Endothelial cell (in vitro differentiated cells): ENCODE measurements at places on chromosomes 12 and 14.

GRCh38 chr14:88325883-88326282, 2.8 kb upstream of the KCNK10 start:
- no peak for DNase-seq

GRCh38 chr14:39107591-39107996, 4.6 kb upstream of the SEC23A start:
- DNase-seq: no peak

DNA sequence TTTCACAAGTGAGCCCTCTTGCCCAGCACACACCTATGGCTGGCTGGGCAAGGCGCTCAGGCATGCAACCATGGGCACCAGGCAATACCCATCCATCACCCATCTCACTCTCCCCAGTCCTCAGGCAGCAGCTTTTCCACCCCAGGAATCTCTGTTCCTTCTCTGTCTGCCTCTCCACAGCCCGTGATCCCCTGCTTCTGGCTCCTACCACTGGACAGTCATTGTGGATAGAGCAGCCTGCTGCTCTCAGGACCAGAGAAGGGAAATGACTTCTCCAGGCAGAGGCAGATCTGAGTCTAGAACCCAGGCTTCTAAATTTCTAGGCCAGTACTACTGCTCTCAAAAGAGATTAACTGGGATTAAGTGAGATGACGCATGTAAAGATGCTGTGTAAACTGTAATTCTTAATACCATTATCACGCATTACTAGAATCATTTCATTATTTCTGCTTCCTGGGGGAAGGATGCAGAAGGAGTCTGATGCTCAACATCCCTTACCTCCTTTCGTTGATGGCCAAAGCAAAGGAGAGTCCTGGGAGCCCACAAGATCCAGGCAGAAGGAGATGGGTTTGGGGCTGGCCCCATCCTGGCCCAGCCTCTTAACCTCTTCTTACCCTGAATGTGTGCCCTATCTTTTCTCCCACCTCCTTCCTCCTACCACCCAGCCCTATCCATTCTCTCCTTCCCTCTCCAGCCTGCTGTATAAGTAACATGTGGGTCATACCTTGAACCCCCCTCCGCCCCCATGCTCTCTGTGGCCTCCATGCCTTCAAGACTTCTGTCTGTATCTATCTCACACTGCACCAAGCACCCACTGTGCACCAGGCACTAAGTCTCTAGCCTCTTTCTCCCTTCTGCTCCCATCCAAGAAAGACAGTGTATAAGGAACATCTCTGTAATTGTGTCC, 4.8 kb upstream of the AQP5 start:
- DNase-seq: no peak

GRCh38 chr12:67422081-67422480, 152.9 kb downstream of the CAND1 start:
- no peak for DNase-seq

DNA sequence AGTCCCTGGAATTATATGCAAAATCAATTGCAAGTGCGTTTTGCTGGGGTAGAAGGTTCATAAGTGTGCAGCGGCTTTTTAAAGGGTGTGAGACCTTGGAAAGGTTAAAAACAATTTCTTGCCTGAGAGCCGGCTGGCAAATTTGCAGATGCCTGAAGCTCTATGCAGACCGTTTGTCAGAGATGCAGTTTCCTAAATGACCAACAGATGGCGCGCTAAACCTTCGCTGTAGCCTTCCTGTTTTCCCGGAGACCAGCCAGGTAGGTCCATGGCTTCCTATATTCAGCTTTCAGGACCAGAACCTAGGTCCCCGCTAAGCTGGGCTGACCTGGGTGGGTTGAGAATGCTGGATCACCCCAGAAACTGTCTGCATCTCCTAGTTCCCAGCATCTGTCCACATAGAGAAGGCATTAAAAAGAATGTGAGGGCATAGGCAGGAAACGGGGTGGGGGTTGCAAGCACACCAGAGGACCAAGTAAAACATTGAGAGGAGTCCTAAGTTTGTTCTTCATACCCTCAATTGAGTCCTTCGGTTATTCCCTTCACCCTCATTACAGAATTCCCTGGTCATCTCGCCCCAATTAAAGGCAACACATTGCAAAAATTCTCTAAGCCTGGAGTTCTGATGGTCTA, 5.7 kb upstream of the NOS1 start:
- DNase-seq: peak; percentile 89

DNA sequence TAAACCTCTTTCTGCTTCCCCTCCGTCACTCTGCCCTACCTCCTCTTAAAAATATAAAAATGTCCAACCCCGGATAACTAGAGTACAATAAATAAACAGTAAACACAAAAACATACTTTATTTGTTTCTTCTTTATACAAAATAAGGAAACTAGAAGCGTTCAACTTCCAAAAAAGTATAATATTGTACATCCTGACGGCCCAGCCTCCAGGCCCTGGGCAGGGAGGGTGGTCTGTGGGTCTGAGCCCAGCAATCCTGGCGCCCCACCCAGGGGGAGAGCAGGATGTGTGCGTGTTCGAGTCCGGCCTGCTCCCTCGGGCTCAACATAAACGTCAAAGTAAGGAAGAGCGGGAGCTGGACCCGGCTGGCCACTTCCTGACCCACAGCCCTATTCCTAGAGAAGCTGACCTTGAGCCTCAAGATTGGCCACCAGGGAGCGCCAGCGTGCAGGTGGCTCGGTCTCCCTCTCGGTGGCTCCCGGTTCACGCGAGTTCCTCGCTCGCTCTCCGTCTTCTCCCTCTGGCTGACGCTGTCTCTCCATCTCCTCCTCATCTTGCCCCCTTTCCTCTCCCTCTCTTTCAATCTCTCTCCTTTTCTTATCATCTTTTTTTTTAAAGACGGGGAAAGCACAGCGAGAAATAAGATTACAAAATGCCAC, 9.4 kb downstream of the LHX5 start:
- peak; percentile 91 for DNase-seq

DNA sequence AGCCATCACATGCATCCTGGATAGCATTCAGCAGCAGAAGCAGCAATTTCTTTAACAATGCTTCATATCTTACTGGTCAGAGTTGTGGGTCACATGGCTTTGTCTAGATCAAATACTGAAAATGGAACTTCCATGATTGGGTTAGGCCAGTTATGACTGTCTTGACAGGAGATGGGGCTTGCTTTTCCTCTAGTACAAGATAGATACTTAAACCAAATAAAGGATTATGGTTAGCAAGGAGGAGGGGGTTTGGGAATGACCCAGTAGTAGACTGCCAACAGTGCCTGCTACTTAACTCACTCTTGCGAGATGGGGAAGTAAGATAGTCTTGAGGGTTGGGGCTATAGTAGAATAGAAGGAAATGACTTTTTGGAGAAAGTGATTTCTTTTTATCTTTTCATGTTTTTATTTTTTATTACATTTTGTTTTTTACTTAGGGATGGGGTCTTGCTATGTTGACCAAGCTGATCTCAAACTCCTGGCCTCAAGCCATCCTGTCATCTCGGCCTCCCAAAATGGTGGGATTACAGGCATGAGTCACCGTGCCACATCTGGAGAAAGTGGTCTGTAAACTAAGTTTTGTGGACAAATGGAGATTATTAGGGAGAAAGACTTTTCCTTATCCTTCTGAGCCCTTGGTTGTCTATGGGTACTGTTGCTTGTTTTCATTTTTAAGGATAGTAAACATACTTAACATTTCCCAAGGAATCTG, 37.6 kb downstream of the WNK1 start:
- DNase-seq: no peak

GRCh38 chr12:39294715-39295114, 148.2 kb downstream of the KIF21A start:
- no peak for DNase-seq

DNA sequence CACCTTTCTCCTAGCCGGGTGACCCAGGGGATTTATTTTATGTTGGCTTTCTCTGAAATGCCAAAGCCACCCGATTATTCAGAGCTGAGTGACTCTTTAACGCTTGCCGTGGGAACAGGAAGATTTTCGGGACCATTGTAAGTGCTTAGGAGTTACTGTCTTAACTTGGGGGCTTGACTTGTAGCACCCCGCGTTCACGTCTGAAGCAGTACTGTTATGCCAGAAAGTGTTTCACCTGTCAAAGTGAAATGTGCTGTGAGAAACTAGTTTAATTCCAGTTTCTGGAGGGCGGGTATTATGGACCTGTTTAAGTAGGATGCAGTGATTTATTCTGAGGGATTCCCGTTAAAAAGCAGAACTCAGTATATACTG, 218 bp downstream of the LYSET start:
- no peak for DNase-seq

- no peak for DNase-seq
Observed at GRCh38 chr14:24335461-24336171, 745 bp upstream of the ADCY4 start.

GRCh38 chr12:97335115-97335514, 127.5 kb upstream of the RMST start:
- DNase-seq: no peak

- DNase-seq: no peak
Observed at GRCh38 chr14:55382483-55382882, 29.1 kb downstream of the ATG14 start.

GRCh38 chr12:53118751-53119300, 15.5 kb downstream of the SOAT2 start:
- no peak for DNase-seq

- DNase-seq: no peak
Observed at GRCh38 chr12:78220811-78221210, 390.1 kb downstream of the NAV3 start.

- no peak for DNase-seq
Observed at GRCh38 chr12:123075646-123076171, 75.2 kb downstream of the PITPNM2 start.

DNA sequence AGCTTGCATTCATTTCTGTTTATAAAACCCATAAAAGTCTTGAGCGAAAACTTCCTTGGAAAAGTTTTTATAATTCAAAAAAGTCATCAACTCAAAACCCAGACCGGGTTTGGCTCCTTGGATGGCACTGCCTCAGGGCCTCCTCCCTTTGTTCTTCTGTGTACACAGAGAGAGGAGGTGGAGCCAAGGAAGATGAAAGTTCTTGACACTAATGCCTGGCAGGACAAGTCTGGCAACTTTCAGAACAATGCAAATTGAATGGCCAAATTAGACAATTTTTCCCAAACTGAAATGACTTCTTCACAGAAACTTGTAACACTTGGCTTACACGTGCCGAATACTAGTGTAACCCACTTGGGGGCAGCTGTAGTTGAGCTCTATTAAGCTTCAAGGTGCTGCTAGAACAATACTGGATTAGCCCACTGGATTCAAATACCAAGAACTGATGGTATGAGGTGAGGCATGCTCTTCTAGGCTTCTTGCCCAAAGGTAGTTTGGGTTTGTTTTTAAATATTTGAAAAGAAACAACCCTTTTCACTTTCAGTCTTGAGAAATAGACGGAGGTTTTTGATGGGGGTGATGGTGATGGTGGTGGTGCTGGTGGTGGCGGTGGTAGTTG, 86.6 kb upstream of the FRMD6 start:
- no peak for DNase-seq

DNA sequence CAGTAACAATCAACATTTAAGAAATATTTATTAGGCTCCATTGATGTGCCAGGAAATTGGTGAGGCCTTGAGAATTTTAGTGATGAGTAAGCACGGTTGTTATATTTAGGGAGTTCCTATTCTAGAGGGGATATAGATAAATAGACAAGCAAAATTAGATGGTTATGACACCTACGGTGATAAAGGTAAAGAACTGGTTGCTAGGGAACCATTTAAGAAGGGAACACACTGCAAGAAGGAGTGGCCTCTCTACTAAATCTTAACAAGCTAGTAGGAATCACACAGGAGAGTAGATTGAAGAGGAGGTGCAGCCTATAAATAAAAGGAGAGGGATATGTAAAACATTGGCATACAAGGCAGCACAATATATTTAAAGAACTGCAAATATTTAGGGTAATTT, 155.2 kb downstream of the LRIG3 start:
- no peak for DNase-seq

GRCh38 chr14:87600240-87600639, 392.7 kb downstream of the GALC start:
- no peak for DNase-seq

- DNase-seq: no peak
Observed at GRCh38 chr12:91388573-91388972, 206.0 kb upstream of the DCN start.

- no peak for DNase-seq
Observed at GRCh38 chr14:93012951-93013719, 90.2 kb downstream of the CHGA start.

GRCh38 chr12:109331301-109331952, 16.3 kb upstream of the MYO1H start:
- no peak for DNase-seq

DNA sequence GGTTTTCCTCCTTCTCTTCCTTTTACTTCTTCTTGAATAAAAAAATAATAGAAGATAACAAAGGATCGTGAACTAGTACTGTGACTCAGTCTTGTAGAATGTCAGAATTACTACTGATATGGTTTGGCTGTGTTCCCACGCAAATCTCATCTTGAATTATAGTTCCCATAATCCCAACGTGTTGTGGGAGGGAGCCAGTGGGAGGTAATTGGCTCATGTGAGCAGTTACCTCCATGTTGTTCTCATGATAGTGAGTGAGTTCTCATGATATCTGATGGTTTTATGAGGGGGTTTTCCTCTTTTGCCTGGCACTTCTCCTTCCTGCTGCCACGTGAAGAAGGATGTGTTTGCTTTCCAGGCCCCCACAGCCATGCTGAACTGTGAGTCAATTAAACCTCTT, 549.6 kb downstream of the DIO2 start:
- DNase-seq: no peak

DNA sequence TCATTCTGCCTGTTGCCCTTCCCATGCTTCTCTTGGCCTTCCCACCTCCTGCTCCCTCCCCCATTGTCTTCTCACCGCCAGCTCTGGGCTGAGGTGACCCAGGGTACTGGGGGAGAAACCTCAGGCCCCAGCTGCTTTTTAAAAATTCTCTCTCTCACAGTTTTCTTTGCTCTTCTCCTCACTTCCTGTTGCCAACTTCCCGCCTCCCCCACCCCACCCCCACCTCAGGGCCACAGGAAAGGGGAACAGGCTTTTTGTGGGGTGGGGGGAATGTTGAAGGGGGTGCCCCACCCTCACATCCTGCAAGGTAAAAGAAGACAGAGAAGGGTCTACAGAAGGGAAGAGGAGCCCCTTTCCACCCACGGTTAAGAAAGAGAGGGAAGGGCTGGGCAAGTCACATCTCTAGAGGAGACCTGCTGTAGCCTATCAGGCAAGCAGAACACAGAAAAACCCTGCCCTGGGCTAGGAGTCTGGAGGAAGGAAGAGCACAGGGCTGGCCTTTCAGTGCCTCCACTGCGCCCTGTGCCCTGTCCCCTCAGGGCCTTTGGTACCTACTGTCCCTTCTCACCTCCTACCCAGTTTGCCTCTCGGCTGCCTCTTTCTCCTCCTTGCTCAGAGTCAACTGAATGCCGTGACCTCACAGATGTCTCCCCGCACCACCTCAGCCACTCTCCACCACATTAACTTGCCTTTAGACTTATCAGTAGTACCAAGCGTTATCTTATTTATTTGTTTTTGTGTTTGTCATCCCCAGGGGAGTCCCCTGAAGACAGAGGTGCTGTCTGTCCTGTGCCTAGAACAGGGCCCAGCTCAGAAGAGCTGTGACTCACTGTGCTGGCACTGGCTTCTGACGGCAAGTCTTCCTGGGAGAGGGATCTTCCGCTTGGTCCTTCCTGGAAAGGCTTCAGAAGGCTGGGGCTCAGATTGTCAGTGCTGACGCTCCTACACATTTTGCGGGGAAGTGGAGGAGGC, 1.7 kb downstream of the ARHGAP9 start:
- no peak for DNase-seq

GRCh38 chr14:103542605-103543088, 13.7 kb downstream of the TRMT61A start:
- DNase-seq: peak; percentile 60
